ENCODE measurements at places on chromosomes 11 and 22.

DNA sequence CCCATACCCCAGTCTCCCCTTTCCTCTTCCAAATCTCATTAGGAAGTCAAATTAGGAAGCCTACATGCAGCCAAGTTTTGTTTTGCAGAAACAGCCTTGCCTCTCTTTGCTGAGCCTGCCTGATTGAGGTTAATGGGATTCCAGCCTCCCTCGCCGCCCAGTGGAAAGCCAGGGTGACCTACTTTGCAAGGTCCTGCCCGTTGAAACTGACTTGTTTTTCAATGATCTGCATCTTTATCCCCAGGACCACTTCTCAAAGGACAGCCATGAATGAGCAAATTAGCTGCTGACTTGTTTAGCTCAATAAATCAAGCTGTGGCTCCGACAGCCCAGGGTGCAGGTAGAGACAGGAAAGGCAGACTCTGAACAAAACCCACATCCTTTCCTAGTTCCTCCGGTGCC lies 110.4 kb downstream of the RRAS2 start:
- peak; percentile 23 for DNase-seq

DNA sequence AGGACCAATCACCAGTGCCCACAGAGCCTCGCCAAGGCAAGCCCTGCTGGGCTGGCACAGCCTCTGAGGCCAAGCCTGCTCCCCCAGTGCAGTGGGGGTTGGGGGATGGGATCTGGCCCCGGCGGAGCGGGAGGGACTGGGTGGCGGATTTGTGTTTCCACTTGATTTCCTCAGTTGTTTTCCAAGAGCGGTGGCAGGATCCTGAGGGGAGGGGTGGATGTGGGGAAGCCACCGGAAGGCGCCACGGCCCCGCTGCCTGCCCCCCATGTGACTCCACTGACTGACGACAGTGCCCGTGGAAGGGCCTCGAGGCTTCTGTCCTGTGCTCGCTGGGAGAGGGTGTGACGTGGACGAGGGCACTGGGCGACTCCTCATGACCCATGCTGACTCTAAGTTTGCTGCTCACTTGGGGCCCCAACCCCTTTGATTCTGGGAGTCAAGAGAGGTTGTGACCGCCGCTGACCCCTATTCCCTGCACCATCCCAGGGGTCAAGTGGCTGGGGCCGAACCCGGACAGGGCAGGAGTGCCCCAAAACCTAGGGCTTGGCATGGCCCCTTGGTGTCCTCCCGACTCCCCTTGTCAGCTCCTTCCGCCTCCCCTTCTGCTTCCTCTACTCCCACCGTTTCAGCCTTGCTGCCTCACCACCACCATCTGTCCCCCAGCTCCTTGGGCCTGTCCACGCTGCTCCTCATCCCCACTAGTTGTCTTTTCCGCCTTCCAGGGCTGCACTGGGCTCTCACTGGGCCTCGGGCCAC lies 23.5 kb upstream of the PICK1 start:
- DNase-seq, result no peak

DNA sequence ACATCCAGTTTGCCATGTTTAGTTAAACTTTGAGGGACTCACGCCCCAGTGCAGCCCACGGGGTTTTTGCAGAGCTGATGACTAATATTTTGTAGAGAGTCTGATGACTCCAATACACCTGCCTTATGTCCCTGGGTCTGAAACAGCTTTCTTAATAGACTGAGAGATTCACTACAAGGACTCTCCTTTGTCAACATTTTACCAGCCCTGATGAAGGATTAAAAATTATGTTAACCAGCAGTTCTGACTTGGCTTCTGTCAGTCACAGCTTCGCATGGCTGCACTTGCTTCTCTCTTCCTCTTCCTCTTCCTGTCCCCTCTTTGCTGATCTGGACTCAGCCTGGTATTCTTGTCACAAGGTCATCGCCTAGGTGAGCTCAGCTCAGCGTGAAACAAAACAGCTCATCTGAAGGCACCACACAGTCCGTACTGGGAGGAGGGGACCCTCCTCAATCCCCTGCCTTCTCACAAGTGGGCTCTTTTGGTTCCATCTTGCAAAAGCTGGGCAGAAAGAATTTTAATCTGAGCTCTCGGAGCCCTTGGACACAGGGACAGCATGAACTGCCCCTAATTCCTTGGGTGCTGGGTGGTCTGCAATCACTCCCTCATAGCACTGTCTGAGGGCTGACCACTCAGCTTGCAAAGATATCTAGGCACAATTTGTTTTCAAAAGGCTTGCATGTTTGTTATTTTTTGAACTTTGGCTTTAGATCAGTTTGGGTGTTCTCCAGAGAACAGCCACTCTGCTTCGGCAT lies 38.1 kb upstream of the POU2AF1 start:
- DNase-seq, result peak; percentile 95

GRCh38 chr11:5486421-5486820 lies 2.1 kb upstream of the OR52D1 start:
- no peak for DNase-seq

DNA sequence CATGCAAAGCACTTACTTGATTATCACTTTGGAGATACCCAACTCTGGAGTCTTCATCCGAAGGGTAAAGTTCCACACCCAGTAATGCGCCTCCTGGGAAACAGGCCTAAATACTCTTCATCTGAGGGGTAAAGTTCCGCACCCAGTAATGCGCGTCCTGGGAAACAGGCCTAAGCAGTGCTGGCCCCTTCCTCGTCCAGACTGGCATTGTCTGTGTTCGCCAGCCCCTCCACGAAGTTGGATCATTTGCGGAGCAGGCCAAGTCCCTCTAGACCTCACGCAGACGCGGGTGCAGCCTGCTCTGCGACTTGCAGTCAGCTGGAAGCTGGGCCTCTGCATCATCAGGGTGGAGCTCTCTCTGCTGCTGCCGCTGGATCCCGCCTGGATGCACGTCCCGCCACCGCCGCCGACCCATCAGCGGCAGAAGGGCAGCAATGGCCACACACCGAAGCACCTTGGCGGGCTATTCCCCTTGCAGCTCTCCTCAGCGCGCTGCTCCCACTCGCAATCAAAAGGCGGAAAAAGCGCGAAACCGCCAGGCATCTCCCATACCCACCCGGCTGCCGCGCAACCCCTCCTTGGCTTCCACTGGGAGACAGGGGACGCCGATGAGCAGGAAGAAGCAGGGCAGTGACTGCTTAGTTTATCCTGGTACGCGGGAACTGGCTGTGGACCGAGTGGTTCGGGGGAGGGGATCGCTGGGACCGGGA lies 34.1 kb upstream of the GLYATL1 start:
- DNase-seq, result no peak

DNA sequence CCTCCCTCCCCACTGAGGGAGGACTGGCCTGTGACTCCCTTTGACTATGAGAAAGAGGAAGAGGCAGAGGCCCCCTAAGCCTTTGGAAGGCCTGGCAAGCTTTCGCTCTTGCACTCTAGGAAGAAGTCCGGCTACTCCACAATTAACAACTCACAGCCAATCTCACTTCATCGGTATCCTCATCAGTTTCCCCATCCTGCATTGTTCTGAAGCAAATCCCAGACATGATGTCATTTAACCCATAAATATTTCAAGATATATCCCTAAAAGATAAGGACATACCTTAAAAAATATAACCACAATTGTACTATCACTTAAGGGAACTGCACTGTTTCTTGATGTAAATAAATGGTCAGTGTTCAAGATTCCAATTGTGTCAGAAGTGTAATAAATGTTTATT lies 63.1 kb downstream of the CWC15 start:
- no peak for DNase-seq

DNA sequence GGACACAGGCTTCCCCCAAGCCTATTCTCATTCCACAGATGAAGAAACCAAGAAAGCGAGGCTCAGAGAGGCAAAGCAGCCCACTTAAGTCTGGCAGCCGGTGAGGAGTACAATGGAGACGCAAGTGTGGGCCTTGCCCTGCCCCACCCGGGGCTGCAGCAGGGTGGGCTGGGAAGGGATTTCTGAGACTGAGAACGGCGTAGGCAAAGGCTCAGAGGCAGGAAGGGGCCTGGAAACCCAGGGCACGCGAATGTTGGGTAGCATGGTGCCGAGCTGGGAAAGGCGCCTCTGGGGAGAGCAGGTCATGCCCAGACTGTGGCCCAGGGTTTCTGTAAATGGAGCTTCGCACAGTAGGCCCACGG lies 47.5 kb upstream of the SHISAL1 start:
- DNase-seq, result no peak

DNA sequence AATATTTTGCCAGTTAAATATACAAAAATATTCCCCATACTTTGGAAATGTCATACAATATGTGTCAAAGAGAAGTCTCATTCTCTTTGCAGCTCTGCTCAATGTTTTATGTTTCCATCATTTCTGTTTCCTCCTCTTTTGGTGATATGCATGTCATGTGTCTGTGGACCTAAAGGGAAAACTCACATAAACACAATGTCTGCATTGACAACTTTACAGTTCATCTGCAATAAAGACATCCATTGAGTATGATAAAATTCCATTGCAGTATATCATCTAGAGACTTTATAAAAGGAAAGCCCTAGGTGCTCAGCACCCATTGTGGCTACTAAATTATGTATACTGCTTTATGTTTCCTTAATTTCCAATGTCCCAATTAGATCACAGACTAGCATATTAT lies 461.3 kb upstream of the FAT3 start:
- DNase-seq, result no peak

DNA sequence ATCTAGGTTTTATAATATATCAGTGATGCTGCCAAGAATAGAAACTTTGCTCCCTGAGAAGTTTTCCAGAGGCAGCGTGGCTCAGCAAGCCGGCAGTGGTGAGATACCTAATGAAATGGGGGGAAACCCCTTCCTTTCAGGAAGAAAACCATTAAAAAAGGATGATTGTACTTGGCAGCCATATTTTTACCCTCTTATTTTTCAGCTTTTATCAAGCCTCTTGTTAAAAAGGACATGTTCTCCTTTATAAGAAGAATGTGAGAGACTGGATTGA lies 9.0 kb upstream of the ME3 start:
- DNase-seq, result no peak

DNA sequence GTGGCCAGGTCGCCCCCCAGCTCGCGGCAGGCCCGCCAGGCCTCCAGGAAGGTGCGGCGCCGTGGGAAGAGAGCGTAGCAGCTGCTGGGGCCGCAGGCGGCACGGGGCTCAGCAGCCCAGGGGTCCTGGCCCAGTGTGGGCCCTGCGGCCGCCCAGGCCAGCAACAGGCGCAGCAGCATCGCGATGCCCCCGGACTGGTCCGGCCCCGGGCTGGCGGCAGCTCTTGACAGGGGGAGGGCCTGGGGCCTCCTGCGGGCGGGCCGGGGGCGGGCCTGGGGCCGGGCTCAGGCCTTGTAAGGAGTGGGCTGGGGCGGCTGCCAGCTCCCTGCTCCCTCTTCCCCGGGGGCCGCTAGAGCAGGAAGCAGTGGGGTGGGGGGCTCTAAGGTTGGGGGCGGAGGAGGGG lies at the start of gene CD248:
TSS of gene CD248 (minus strand) at position 196 of the 403 bp plus-strand sequence. CDS start at position 179, 17 bp downstream.
- DNase-seq, result no peak

- no peak for DNase-seq
Observed at GRCh38 chr22:42025421-42025820, 26.8 kb downstream of the WBP2NL start.

DNA sequence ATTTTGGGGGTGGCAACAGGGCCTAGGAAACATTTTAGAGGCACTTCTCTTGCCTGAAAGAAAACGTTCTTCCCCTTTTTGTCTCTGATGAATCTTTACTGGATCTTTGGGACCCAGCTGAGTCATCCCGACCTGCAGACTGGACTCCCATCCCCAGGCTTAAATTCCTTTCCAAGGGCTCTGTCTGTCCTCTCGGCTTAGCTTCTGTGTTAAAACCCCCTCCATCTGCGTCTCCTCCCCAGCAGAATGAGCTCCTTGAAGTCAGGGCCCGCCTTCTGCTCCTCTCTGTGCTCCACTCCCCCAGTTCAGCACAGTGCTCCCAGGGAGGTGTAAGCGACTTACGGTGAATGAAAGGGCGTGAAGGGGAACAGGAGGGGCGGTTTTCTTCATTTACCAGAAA lies 895 bp upstream of the DAGLA start:
- no peak for DNase-seq

GRCh38 chr11:3367221-3367620 lies 11.7 kb downstream of the ZNF195 start:
- DNase-seq, result no peak

DNA sequence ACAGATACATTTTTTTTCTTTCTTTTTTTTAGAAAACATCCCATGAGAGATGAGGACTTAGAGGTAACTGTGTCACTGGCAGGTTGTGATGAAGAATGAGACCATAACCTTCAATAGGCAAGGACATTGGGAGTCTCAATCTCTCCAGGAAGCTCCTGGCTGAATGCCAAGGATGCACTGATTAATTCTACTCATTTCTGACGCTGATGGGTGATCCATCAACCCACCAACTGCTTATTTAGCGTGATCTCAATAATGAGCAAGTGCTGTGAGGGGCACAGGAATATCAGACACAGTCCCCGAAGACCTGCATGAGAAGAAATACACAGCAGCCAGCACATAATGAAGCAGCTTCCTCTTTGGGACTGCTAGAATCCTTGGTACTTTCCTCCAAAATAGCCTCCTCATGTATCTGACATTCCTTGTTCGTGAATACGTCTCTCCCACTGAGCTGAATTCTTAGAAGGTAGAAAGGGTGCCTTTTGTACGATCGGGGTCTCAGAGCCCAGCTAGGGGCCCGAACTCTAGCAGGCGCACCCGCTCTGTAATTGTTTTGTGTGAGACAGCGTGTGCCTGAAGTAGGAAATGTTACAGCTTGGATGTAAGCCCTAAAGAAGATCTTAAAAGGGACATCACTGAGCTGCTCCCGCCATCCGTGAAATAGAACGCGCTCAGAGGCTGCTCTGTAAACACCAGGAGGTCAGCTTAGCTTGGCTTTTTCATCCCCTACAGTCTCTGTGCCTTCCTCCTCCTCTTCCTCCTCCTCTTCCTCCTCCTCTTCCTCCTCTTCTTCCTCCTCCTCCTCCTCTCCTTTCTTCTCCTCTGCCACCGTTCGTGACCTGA lies 7.2 kb downstream of the CLMP start:
- DNase-seq, result no peak

GRCh38 chr22:19565382-19566278 lies 41.4 kb upstream of the CLDN5 start:
- DNase-seq, result no peak

GRCh38 chr11:111554532-111554931 lies 14.0 kb downstream of the LAYN start:
- no peak for DNase-seq

- peak; percentile 9 for DNase-seq
Observed at GRCh38 chr22:21098099-21098671, 52.4 kb downstream of the LRRC74B start.

- DNase-seq, result no peak
Observed at GRCh38 chr11:113147249-113147648, 167.1 kb upstream of the TTC12 start.
